ENCODE measurements at places on chromosomes 4 and X.

- no peak for DNase-seq
Measured at GRCh38 chrX:130136496-130136895, 26.2 kb upstream of the ELF4 start.

DNA sequence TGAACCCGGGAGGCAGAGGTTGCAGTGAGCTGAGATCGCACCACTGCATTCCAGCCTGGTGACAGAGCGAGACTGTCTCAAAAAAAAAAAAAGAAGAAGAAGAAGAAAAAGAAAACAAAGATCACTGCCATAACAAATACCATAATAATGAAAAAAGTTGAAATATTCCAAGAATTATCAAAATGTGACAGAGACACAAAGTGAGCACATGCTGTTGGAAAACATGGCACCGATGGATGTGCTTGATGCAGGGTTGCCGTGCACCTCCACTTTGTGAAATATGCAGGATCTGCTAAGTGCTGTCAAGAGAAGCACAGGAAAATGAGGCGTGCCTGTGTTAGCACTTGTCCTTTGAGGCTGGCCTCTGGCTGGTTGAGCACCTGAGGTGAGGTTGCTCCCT lies 133.3 kb downstream of the STK32B start:
- DNase-seq, result no peak

- DNase-seq, result peak; percentile 33
Measured at GRCh38 chr4:184417802-184418511, 56.4 kb downstream of the IRF2 start.

DNA sequence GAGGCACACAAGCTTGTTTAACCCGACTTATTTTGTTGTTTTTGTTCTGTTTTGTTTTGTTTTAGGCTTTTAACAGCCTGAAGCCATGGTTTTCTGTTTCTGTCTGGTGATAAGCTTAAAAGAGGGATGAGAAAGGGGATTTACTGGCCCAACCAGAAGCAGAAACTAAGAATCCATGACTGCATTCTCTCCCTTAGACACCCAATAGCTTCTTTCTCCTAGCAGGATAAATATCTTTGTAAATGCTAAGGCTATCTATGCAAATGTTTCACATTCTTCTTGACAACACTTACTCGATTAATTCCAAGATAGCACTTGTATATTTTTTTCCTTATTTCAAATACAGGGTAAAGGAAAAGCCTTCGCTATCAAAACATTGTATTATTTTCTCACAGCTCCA lies 53.7 kb upstream of the SMAD1 start:
- no peak for DNase-seq

DNA sequence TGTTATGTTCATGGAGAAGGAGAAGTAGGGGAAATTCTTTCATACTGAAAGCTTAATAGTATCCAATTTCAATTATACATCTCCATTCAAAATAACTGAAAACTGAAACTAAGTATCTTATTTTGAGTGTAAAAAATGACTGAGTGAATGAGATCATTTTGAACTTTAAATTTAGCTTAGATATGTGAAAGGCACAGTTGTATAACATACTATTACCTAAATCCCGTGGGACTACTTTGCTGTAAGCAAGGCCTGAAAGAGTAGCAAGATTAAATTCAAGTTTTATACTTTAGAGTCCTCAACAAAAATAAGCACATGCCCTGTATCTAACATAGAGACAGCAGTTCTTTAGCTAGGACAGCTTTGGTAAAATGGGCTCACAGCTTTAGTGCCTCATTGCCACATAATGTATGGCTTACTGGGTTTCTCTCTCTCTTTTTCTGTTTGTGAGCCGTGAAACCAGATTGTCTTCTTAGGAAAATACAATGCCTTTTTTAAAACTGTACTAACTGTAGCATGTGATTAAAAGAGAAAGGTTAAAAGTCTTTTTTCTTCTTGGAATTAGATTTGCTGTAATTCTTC lies 43.2 kb downstream of the GSTCD start:
- DNase-seq, result no peak

GRCh38 chrX:34654696-34655490 lies 2.2 kb downstream of the TMEM47 start:
- DNase-seq, result no peak

DNA sequence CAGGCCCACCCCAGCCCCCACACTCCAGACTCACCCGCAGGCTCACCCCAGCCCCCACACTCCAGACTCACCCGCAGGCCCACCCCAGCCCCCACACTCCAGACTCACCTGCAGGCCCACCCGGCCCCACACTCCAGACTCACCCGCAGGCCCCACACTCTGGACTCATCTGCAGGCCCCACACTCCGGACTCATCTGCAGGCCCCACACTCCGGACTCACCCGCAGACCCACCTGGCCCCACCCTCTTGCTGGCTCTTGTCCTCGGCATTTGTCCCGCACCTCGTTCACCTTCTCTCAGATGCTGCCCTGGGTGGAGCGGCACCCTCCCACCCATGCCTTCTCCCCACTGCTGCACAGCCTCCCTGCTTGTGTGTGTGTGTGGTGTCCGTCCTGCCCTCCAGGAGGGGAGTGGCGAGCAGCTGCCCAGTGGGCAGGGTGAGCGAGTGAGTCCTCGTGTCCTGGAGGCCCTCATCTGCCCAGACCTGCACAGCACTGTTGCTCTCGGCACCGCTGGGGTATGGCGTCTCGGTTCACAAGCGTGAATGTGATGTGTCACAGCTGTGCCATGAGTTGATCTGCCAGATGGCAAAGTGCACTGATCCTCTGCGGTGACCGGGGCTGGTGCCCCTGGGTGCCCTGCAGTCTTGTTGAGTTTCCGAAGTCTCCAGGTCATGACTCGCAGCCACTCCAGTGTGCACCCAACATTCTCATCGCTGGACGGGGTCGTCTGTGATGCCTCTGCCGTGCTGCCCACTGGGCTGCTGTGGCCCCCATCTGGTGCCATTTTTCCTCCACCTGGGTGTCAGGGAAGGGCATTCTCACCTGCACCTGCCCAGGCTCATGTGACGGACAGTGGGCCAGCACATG lies 27.7 kb downstream of the MAEA start:
- DNase-seq, result no peak

- DNase-seq, result no peak
Measured at GRCh38 chr4:140252141-140252741, 98.3 kb upstream of the MAML3 start.

Data from epithelial cell of proximal tubule (primary cell).